HepG2 (cell line): ENCODE measurements at places on chromosomes 5 and 9. TPM values are rescaled to one million over a fixed set of nuclear protein-coding genes. Genes with fewer than 3 reads are reported as not detected.

The CAPSL gene
- total RNA-seq: not detected in 2 replicates

The MYMK gene
- not detected in 2 replicates for total RNA-seq

The C5orf63 gene
- 8.8 and 9.1 TPM in 2 replicates for total RNA-seq

The PCDHAC1 gene
- total RNA-seq: 0.04 TPM in 1 of 2 replicates, not detected in the other

The CDH10 gene
- total RNA-seq: 0.04 TPM in 1 of 2 replicates, not detected in the other

The CFAP90 gene
- 0.11 and 0.20 TPM in 2 replicates for total RNA-seq

DNA sequence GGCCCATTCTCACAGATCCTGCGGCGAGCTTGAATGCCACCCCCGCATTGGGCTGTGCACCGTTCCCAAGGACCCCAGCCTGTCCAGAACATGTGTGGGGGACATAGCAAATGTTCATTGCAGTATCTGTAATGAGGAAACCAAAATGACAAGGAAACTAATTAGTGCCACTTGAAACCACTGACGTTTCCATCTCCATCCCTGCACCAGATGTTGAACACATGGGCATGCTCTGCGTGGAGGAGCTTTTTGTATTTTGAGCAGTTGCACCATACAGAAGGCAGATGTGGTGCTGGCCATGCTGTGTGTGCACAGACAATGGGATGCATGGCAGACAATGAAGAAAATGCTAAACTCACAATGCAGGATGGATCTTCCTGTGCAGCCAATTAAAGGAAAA is 437.7 kb downstream of the SEMA5A start:
- DNase-seq: no peak

GRCh38 chr5:93055561-93055960 is 525.5 kb downstream of the NR2F1-AS1 start:
- DNase-seq: no peak

GRCh38 chr9:101592788-101593187 is 2.0 kb downstream of the PPP3R2 start:
- no peak for DNase-seq

DNA sequence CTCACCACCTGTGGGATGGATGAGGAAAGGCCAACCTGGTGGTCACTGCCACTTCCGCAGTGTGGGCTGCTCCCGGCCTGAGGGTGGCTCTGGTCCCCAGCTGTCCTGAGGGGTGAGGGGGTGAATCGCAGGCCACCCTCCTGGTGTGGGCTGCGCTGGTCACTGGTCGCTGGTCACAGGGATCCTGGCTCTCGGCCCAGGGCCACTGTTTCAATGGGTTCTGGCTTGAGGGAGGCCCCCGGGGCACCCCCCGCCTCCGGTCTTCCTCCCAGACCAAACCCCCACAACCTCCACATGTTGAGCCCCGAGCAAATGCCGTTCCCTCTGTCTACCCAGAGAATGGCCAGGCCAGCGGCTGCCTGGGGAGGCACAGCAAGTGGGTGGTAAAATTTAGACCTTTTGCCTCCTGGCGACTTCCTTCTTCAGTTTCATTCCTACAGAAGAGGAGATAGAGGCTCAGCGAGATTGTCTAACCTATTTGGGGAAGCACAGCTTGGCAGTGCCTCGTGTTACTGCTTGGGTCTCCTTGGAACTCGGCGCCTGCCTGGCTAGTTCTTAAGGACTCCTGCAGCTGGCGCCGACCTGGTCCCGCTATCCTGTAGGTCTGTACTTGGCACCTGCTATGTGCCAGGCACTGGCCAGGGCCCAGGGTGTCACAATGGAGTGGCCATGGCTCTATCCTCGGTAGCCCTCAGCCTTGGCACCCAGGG is 48.2 kb downstream of the RXRA start:
- no peak for DNase-seq

DNA sequence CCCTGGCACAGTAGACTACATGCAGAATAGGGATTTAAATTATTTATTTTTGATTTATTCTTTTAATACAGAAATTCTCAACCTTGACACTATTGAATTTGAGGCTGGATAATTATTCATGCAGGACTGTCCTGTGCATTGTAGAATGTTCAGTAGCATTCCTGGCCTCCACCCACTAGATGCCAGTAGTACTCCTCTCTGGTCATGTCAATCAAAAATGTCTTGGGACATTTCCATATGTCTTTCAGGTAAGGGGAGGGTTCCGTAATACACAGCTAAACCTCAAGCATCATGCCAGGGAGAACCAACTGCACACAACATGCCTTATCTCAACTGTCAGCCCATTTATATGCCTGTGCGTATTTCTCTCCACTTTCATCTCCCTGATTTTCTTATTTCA is 231.8 kb downstream of the BRINP1 start:
- no peak for DNase-seq
